ENCODE measurements at places on chromosomes 6 and 20.

DNA sequence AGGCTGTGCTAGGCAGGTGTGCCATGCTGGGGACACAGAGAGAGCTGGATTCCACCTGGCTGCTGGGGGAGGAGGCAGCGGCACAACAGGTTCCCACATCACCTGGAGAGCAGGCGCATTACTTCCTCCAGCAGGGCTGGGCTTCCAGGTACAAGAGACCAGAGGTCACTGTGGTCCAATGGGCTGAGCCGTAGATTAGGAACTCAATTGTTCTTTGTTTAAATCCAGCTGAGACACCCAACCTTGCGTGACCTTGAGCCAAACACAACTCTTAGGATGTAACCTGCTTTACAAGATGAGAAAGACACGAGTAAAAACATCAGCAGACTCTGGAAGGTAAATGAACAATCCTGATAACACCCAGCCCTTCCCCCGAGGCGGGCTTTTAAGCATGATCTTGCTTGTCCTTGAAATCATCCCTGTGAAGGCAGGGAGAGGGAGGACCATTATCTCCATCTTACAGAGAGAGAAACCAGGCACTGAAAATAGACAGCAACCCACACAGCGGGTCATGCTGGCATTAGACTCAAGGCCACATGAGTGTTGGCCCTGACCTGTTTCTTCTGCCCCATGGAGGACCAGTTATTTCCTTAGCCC lies 216.5 kb upstream of the RREB1 start:
- DNase-seq: no peak

DNA sequence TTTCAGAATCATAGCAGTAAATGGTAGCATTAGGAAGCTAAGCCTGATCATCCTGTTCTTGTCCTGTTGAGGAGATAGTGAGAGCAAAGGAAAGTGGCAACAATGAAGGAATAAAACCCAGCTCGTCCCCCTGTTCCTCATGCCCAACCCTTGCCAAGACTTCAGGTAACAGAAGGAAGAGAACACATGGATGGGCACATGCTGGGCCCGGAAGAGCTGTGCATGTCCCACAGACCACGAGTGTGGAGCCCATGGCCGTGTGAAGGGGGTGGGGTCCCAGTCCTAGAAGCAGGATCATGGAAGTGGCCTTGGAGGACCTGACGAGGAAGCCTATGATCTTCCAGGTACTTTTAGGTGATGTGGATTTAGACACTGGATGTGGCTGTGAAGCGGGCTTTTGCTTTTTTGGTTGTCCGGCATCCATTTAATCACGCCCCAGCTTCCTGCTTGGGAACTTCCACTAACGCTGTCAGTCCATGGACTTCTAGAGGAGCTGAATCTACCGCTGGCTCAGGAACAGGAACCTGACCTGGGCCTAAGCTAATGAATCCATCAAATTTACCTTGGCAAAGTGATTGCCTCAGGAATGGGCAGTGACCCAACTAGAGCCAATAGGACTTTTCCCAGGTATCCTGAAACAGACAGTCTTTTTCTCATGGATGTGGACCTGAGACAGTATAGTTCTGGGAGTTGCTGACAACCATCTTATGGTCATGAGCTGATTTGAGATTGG lies 79.3 kb upstream of the ARMC2 start:
- no peak for DNase-seq

- DNase-seq: no peak
Observed at GRCh38 chr6:168737481-168737880, 296.5 kb downstream of the SMOC2 start.

DNA sequence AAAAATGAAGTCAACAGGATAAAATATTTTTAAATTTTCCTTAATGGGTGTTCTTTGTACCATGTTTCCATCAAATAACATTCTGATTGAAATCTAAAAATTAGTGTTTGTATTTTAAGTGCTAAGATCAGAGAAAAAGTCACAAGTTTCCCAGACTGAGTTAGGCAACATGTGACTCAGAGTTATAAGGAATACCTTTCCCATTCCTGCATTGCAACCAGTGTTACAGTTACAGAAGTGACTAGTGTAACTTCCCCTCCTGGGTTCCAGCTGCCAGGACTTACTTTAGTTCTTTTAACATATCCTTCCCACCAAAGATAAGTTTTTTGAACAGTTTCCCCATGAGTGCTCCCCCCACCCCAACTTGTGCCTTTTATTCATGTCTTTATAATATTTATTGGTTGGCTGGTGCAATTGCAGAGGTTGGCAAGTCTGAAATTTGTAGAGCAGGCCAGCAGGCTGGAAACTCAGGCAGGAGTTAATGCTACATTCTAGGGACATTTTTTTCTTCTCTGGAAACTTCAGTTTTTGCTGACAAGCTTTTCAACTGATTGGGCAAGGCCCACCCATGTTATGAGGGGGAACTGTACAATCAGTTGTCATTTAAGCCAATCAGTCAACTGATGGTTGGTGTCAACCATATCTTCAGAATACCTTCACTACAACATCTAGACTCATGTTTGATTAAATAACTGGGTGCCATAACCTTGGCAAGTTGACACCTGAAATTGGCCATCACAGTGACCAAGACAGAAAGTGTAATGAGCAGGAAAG lies 22.9 kb upstream of the ESR1 start:
- DNase-seq: no peak

- DNase-seq: no peak
Observed at GRCh38 chr6:35328108-35328723, 14.1 kb upstream of the PPARD start.

- no peak for DNase-seq
Observed at GRCh38 chr6:111781041-111781708, 92.1 kb downstream of the FYN start.

GRCh38 chr6:42333612-42334011 lies 116.0 kb upstream of the MRPS10 start:
- no peak for DNase-seq

- DNase-seq: no peak
Observed at GRCh38 chr20:12906361-12906760, 102.4 kb upstream of the SPTLC3 start.

GRCh38 chr20:16271450-16271849 lies 301.8 kb downstream of the KIF16B start:
- no peak for DNase-seq

Measured in CD4-positive, alpha-beta T cell treated with Interleukin-17A for 4 hours (primary cell).